Testis (tissue), 5 donors: ENCODE measurements at places on chromosomes 6 and 20. TPM values are rescaled to one million over a fixed set of nuclear protein-coding genes. Genes with fewer than 3 reads are reported as not detected.

The SIRPA gene
- total RNA-seq = 18.4 TPM

The OR2J3 gene
- total RNA-seq = 2.9 TPM

The HAO1 gene
- total RNA-seq = 0.16 TPM

The CST2 gene
- not detected for total RNA-seq

The ANGPT4 gene
- 0.56 TPM for total RNA-seq

The FOXQ1 gene
- total RNA-seq = 1.7 TPM

The SCUBE3 gene
- total RNA-seq = 2.0 TPM

The NOX3 gene
- not detected for total RNA-seq
